ENCODE measurements at places on chromosomes 3 and 15.

GRCh38 chr3:56868706-56869105 lies 67.0 kb upstream of the ARHGEF3 start:
- no peak for DNase-seq

DNA sequence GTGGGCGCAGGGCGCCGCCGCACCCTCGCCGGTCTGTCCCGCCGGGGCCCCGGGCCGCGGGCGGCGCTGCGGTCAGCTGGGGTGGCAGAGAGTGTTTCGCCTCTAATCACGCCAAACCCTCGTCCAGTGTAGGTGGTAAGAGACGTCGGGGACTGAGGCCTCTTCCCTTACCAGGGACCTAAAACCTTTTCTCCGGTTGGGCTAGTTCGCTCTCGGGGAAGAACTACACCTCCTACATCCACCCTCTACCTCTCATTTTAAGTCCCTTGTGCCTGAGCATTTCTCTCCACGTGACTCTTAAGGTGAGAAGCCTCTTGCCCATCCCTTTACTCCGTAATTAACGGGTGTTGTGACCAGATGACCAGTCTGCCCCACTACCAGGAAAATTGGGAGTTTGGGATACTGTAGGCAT lies 520 bp downstream of the TMEM42 start:
- DNase-seq = no peak

DNA sequence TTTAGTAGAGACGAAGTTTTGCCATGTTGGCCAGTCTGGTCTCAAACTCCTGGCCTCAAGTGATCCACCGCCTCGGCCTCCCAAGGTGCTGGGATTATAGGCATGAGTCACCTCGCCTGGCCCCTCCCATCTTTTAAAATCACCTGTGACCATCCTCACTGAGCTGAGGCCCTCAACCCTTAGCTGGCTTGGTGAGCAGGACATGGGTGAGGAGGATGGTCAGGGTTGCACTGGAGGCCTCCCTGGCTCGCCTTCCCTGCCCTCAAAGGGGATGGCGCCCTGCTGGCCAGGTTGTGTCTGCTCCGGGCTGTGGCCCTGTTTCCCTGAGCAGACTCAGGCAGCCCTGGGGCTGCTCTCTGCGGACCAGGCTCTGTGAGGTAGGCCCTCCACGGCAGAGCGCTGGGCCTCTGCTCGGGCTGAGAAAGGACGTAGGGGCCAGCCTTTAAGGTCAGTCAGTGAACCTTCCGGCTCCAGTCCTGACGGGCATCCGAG lies 33.7 kb downstream of the SYNM start:
- DNase-seq = no peak

DNA sequence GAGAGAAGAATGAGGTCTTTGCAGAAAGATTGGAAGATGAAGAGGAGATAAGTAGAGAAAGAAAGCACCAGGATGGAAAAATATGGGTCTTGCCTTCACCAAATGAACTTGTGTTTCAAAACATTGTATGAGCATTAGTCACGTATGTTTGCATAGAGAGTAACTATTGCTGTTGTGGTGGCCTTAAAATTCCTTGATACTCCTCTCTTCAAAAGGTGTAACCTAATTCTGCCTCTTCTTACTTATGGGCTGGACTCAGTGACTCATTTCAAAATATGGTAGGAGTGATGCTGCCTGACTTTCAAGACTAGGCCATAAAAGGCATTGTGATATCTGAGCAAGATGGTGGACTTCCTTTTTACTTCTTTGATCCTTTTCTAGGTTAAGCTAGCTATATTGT lies 228.7 kb upstream of the ZNF385D start:
- no peak for DNase-seq

- DNase-seq = no peak
These were observed 14.5 kb downstream of the GP5 start for GRCh38 chr3:194384569-194385001.

GRCh38 chr3:71989165-71989564 lies 204.2 kb upstream of the PROK2 start:
- no peak for DNase-seq

GRCh38 chr15:80185152-80185551 lies 32.4 kb downstream of the FAH start:
- no peak for DNase-seq
